NCI-H187 (cell line): ENCODE measurements at places on chromosomes 13 and 19.

DNA sequence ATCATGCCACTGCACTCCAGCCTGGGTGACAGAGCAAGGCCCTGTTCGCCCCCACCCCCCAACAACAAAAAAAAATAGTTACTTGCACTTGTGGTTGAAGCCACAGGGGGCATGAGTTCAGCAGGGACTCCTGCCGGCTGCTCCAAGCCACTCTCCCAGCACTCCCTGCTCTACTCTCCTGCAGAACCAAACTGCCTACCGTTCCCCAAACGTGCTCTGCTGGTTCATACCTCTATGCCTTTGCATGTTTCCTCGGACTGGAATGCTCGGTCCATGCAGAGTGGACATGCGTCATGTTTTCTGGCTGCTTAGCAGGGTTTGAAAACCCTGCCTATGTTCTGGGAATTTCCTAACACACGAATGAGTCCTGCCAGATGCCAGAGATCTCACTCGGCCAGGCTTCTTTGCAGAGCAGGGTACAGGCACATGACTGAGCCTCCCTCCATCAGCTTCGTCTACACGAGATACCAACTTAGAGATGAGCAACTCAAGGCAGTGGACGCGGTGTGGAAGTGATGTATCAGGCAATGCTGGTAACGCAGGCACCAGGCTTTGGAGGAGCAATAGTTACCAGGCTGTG is 8.5 kb upstream of the SLC25A15 start:
- DNase-seq = no peak

DNA sequence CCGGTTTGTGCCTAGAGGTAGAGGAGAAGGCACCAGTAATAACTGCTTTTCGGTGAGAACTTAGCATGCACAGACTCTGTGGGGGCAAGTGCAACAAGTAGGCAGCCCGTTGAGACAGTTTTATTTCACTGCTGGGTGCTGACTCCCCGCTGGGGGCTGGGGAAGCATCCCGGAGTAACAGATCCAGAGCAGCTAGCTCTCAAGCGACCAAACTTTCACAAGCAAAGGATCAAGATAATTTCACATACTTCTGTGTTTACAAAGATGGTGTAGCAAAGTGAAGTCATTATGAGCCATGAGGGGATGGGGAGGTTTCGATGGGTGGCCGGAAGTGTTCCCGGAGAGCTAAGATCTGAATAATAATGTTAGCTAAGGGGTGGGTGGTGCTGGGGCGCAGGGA is 2.8 kb downstream of the NACC1 start:
- DNase-seq = no peak

DNA sequence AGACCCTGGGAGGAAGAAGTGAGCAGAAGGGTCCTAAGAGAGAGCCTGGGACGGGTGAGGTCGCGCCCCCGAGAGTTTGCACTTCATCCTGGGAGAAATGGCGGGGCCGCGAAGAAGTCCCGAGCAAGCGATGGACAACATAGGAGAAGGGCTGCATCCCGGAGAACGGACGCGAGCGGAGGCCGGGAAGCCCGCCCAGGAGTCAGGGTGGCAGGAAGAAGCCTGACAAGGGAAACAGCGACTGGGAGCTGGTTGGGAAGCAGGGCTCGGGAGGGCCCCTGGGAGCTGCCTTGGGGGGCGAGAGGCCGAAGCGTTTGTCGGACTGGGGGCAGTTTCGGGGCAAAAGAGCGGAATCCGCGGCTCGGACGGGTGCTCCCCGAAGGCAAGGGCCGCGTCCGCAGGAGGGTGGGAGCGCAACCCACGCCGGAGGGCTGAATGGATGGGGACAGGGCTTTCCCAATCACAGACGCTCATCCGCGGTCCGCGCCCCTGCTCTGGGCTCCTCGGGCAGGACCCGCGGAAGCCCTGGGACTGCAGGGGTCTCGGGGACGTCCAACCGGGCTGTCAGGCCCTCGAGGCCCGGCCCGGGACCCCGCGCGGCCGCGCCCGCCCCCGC is 469 bp downstream of the ABHD17A start:
- no peak for DNase-seq

- no peak for DNase-seq
These were observed 1113.4 kb upstream of the MIR17HG start for GRCh38 chr13:90233933-90234672.

DNA sequence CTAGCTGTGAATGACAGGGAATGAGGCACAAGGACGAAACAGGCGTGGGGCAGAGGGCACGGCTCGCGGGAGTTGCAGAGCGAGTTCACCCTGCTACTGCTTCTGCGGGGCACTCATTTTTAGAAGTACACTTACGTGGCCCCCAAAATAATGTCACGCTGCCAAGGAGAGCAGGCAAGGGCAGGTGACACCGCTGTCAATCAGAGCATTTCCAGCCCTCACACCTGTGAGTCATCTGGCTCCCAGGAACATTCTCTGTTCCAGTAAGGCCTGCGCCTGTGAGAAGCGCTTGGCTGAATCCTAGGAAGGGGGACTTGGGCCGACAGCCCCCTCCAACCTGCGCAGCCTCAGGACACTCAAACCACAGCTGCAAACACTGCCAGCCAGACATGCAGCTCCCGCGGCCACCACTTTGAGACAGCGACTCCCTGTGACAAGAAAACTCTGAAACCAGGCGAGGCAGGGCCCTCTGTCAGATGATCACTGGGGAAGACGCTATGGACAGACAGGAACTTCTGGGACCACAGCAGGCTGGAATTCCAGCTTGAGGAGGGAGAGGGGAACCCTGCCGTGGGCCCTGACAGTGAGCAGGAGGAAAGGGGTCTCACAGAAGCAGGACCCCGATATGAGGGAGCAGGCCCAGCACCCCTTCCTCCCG is 12.7 kb downstream of the DOT1L start:
- DNase-seq = no peak

- DNase-seq = no peak
These were observed 101.2 kb downstream of the RFC3 start for GRCh38 chr13:33919120-33919519.

- DNase-seq = no peak
These were observed 11.3 kb downstream of the YJU2 start for GRCh38 chr19:4258181-4258580.

- no peak for DNase-seq
These were observed 165.5 kb downstream of the LACC1 start for GRCh38 chr13:44045180-44045562.

GRCh38 chr13:23915308-23915707 is 18.0 kb upstream of the C1QTNF9B start:
- no peak for DNase-seq

DNA sequence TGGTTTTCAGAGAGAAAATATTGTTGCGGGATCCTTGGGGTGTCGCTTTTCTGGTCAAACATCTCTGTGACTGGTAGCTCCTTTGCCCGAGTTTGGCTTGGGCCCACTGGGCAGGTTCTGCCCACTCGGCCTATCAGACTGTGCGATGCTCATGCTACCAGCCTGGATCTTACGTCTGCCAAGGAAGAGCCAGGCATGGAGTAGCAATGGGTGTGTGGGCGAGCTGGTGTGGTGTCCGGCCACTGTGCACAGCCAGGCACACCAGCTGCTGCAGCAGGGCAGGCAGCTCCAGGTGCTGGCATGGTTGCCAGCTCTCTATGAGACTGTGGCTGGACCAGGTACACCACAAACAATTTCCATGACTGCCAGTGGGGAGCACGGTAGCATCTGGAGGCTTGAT is 1351.8 kb upstream of the PCDH20 start:
- no peak for DNase-seq

DNA sequence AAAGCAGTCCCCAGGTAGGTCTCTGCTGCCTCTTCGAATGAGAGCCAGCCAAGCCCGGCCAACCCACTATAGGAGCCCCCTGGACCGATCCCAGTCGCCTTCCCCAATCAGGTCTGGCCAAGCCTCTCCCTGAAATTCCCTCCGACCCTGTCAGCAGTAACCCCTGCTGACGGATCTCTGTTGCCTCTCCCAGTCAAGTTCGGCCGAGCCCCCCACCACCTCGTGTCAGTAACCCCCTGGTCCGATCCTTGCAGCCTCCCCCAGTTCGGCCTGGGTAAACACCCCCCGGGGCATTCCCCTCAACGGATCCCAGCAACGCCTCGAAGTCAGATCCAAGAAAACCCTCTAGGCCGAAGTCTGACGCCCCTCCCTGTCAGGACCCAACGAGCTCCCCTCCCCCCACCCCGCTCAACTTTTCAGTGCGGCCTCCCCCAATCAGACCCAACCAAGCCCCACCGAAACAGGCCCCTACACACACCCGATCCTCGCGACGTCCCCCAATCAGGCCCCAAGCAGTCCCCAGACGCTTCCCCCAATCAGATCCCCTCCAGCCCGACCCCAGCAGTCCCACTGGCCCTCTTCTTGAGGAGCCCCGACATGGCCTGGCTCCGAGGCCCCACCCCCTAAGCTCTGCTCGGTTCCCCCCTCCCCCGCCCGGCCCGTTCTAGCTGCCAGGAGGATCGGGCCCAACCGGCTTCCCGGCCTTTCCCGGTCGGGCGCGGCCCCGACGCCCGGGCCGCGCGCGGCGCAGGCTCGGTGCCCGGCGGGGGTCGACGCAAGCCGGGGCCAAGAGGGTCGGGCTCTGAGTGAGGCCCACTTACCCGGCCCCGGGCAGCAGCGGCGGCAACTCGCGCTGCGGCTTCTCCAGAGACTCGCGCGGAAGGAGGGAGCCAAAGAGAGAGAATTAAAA is 1.8 kb downstream of the TNPO2 start:
- DNase-seq = no peak

DNA sequence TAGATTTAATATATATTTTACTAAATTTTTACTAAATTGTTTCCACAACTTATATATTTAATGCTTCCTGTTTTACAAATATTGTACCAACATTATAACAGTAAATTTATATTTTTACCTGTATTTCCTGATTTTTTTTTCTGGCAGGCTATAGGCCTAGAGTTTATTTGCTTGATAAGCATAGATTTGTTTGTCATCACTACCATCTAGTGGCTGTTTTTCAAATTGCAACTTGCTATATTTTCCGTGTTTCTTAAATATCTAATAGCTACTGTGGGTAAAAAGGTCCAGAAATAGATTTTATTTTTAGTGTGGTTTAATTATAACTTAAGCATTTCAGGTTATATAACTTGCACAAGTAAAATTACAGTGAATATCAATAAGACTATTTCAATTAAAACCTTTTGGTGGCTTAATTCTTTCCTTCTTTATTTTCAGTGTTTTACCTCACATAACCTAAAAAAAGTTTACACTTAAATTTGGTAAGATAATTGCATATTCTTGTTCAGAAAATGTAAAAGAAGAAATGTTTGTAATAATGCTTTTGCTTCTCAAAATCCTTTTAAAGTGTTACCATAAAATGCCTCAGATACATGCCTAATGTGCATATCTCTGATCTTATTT is 60.6 kb downstream of the NDFIP2 start:
- peak; percentile 9 for DNase-seq

DNA sequence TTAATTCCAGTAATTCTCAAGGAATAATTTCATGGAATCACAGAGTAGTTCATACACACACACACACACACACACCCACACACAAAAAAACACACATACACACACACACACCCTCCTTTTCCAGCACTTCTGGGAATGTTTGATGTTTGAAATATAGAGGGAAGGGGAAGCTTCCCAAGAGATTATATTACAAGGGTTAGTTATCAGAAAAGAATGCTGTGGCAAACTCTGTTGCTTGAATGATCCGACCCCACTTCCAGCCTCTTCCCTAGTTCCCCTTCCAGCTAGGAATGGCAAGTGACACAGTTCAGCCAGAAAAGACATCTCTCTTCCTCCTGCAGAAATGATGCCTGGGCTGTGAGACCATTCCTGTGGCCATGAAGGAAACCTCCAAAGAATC is 49.9 kb downstream of the KCTD12 start:
- no peak for DNase-seq

GRCh38 chr13:99741960-99742359 is 229.6 kb downstream of the ZIC5 start:
- no peak for DNase-seq

- DNase-seq = no peak
These were observed 5.0 kb upstream of the KMT2B start for GRCh38 chr19:35712567-35713505.

- DNase-seq = no peak
These were observed 5.5 kb upstream of the PTBP1 start for GRCh38 chr19:791567-792305.

DNA sequence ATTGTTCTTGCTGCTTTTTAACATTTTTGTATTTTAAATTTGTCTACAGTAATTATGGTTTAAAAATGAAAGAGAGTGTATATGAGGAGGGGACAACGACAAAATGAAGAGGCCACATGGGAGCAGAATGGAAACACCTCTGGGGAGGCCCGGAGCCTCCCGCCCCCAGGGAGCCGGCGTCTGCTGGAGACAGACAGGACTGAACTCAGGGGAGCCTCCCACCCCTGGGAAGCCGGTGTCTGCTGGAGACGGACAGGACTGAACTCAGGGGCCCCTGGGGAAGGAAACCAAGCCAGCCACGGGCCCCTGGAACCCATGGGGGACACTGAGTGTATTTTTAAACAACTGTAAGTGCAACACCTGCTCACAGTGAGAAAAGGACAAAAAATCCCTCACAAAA is 16.7 kb upstream of the SLC39A3 start:
- no peak for DNase-seq

GRCh38 chr13:42708391-42708790 is 73.0 kb upstream of the FAM216B start:
- no peak for DNase-seq
